GM23338 (cell line): ENCODE measurements at places on chromosomes 3 and 15. TPM values are rescaled to one million over a fixed set of nuclear protein-coding genes. Genes with fewer than 3 reads are reported as not detected.
A peak's percentile ranks its signal among the peaks of the same experiment; 100 is the strongest.

DNA sequence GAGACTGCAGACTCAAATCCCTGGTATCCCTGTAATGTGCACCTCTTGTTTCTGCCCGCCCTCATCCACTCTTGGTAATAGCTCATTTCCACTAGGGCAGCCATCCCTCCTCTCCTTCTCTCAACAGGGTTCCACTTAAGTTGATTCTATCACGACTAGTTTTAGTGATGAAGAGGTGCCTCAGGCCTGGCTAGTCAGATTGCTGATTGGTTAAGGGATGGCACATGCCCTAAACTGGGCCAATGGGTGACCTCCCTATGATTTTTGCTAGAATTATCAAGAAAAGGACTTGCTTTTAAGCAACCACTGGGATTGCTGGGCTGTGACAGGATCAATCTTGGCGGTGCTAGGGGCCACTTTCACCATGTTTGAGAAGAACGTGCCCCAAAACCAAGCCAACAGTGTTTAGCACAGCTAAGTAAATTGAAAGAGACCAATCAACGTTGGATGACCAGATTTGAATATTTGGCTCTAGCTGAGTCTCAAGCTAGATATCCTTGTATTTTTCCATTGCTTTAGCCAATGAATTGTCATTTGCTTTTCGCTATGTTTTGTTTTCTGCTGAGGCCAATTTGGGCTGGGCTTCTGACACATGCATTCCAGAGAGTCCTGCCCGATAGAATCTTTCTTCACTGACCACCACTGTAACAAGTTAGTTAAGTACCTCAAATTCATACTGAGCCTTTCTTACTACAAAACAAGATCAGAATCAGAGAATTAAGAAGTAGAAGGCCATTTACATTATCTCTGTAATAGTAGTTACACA lies 131.0 kb downstream of the PDZRN3 start:
- H3K27me3 ChIP-seq: no peaks in the 10 kb centered on the region
- H3K36me3 ChIP-seq: no peaks in the 10 kb centered on the region
- H3K27ac ChIP-seq: no peak overlapping the region
- DNase-seq: no peak
- H3K4me3 ChIP-seq: no peak overlapping the region

Gene TGM5
- not detected in 2 replicates for total RNA-seq

- no peaks in the 10 kb centered on the region for H3K4me1 ChIP-seq
- H3K27ac ChIP-seq: no peak overlapping the region
- H3K27me3 ChIP-seq: no peaks in the 10 kb centered on the region
- DNase-seq: no peak
- no peaks in the 10 kb centered on the region for H3K36me3 ChIP-seq
These were observed 523.9 kb upstream of the AGTR1 start for GRCh38 chr3:148173851-148174250.

DNA sequence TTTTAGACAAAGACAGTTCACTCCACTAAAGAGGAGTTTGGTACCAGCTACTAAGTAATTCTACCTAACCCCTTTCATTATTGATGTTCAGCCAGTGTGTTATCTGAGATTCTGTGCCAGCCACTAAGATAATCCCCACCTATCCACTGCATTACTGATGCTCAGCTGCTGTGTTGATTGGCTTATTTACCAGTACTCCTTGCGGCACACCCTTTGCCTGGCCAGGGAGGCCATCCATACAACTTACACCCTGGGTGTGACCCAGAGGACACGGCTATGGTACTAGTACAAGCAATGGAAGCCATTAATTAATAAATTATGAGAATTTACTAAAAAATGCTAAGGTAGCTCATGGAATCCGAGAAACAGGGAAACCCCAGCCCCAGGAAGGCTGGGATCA lies 290.7 kb upstream of the CTNNB1 start:
- no peak for DNase-seq
- H3K36me3 ChIP-seq: no peaks in the 10 kb centered on the region
- H3K27ac ChIP-seq: no peak overlapping the region
- H3K27me3 ChIP-seq: no peaks in the 10 kb centered on the region
- peak overlapping the region; percentile 59 for H3K4me3 ChIP-seq

DNA sequence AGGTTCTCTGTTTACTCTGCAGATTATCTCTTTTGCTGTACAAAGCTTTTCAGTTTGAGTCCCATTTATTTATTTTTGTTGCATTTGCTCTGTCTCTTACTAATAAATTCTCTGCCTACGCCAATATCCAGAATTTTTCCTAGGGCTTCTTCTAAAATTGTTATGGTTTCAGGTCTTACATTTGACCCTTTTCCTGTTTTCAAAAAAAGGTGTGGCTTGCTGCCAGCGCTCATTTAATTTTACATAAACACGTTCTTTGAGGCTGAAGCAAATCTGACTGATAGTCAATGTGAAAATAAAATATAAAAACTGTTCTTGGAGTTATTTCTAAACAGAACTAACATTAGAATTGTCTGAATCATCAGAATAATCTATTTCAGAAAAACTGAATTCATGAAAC lies 32.1 kb downstream of the DCBLD2 start:
- no peaks in the 10 kb centered on the region; the same call in 1 of the 2 replicates for H3K36me3 ChIP-seq
- DNase-seq: no peak
- no peak overlapping the region for H3K4me3 ChIP-seq
- H3K27ac ChIP-seq: no peak overlapping the region
- no peaks in the 10 kb centered on the region for H3K4me1 ChIP-seq

- peaks cover 13% of the 10 kb centered on the region; the same call in 1 of the 2 replicates for H3K27me3 ChIP-seq
- H3K27ac ChIP-seq: peak within 1 kb of the TSS; percentile 79
- peak within 1 kb of the TSS; percentile 45 for H3K4me3 ChIP-seq
- DNase-seq: peak; percentile 86
These were observed at the start of gene PRICKLE2 for GRCh38 chr3:64224826-64225610. TSS of gene PRICKLE2 (minus strand) at chr3:64225466. CDS start at chr3:64198927, 26,539 bp downstream.

DNA sequence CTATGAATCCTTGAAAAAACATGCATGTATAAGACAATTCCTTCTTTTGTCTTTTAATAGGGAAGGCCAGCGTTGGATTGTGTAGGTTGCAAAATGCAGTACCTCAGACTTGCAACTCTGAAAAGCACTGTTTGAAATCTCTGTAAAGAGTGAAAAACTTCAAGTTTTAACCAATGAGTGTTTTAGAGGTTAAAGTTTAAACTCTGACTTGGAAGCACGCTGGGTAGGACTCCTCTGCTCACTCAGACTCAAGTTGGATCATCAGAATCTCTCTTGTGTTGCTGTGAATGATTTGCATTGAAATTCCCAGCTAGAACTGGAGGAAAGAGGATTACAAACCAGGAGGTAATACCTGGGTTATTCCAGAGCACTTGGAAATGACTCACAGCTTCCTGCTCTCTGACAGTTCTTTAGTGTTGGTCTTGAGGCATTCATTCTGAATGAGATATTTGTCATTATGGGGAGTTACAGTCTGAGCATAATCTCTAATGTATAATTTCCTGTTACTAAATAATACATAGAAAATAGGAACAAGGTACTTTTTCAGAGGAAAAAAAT lies 49.1 kb downstream of the PLS1 start:
- H3K27ac ChIP-seq: no peak overlapping the region; the same call in 1 of the 2 replicates
- DNase-seq: no peak
- H3K4me1 ChIP-seq: peaks cover 22% of the 10 kb centered on the region
- no peaks in the 10 kb centered on the region for H3K36me3 ChIP-seq
- H3K4me3 ChIP-seq: no peak overlapping the region

DNA sequence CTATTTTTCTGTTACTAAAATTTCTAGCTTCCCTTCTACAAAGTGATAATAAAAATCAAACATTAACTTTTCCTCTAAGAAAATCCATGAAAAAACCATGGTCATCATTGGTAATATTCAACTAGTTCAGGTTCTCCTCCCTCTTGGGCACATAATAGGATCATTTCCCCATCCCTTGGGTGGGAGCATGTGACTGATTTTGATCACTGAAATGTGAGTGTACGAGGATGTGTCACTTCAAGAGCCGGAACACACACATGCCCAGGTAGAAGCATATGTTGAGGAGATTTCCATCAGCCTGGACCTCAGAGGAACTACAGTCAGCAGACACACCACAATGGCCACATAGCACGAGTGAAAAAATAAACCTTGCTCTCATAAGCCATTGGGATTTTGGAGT lies 36.1 kb downstream of the AP3S2 start:
- no peaks in the 10 kb centered on the region for H3K27me3 ChIP-seq
- no peak overlapping the region for H3K4me3 ChIP-seq
- H3K36me3 ChIP-seq: peaks cover 2% of the 10 kb centered on the region
- no peak overlapping the region for H3K27ac ChIP-seq
- H3K4me1 ChIP-seq: no peaks in the 10 kb centered on the region

- H3K4me3 ChIP-seq: no peak overlapping the region
- no peak for DNase-seq
- H3K4me1 ChIP-seq: no peaks in the 10 kb centered on the region
- H3K36me3 ChIP-seq: no peaks in the 10 kb centered on the region
- no peak overlapping the region for H3K27ac ChIP-seq
These were observed 234.7 kb upstream of the ZPLD1 start for GRCh38 chr3:102200126-102200525.

GRCh38 chr3:120798346-120798745 lies 55.8 kb downstream of the GTF2E1 start:
- H3K4me1 ChIP-seq: peaks cover 16% of the 10 kb centered on the region
- H3K27me3 ChIP-seq: no peaks in the 10 kb centered on the region
- H3K36me3 ChIP-seq: no peaks in the 10 kb centered on the region

- H3K4me1 ChIP-seq: peaks cover 38% of the 10 kb centered on the region
- no peak overlapping the region for H3K27ac ChIP-seq
- no peak overlapping the region for H3K4me3 ChIP-seq
- no peak for DNase-seq
- H3K27me3 ChIP-seq: peaks cover 3% of the 10 kb centered on the region; the same call in 1 of the 2 replicates
These were observed 42.9 kb downstream of the IGSF11 start for GRCh38 chr3:118991775-118992174.

Gene IGF2BP2
- 84.5 and 87.4 TPM in 2 replicates for total RNA-seq

Gene FRMD4B
- total RNA-seq: 6.4 and 8.6 TPM in 2 replicates

- H3K4me3 ChIP-seq: no peak overlapping the region
- no peaks in the 10 kb centered on the region for H3K4me1 ChIP-seq
- no peak for DNase-seq
These were observed 31.8 kb downstream of the SLC7A14 start for GRCh38 chr3:170553788-170554757.

GRCh38 chr3:129413687-129414506 lies 14.5 kb downstream of the EFCAB12 start:
- no peaks in the 10 kb centered on the region for H3K27me3 ChIP-seq
- H3K36me3 ChIP-seq: no peaks in the 10 kb centered on the region
- DNase-seq: no peak
- H3K27ac ChIP-seq: no peak overlapping the region

Gene AQP9
- not detected in 2 replicates for total RNA-seq

Gene IQCF5
- total RNA-seq: not detected in 2 replicates

- H3K27me3 ChIP-seq: no peaks in the 10 kb centered on the region
- DNase-seq: no peak
- H3K4me1 ChIP-seq: no peaks in the 10 kb centered on the region
- no peaks in the 10 kb centered on the region for H3K36me3 ChIP-seq
- H3K4me3 ChIP-seq: no peak overlapping the region
These were observed 137.9 kb downstream of the SSR3 start for GRCh38 chr3:156416846-156417558.

DNA sequence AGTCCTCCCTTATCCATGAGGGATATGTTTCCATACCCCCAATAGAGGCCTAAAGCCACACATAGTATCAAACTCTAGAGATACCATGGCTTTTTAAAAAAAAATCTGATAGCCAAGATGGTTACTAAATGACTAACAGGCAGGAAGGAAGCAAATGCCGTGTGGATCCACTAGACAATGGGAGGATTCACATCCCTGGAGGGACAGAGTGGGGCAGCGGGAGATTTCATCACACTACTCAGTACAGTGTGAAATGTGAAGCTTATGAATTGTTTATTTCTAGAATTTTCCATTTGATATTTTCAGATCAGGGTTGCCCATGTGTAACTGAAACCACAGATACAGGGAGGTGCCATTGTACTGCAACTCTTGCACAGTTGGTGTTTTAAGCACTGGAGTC lies 826.6 kb downstream of the SQOR start:
- no peaks in the 10 kb centered on the region; the same call in 1 of the 2 replicates for H3K36me3 ChIP-seq
- H3K27me3 ChIP-seq: no peaks in the 10 kb centered on the region
- no peak for DNase-seq
- H3K4me1 ChIP-seq: peaks cover 23% of the 10 kb centered on the region
- no peak overlapping the region for H3K4me3 ChIP-seq
- H3K27ac ChIP-seq: no peak overlapping the region

GRCh38 chr15:89749951-89750559 lies 994 bp downstream of the MESP1 start:
- peak overlapping the region; percentile 69 for H3K4me3 ChIP-seq
- H3K4me1 ChIP-seq: peaks cover 31% of the 10 kb centered on the region
- DNase-seq: no peak
- H3K27me3 ChIP-seq: peaks cover 85% of the 10 kb centered on the region
- no peak overlapping the region for H3K27ac ChIP-seq

Gene GLDN
- total RNA-seq: 1.2 and 1.5 TPM in 2 replicates

- DNase-seq: peak; percentile 75
- H3K4me3 ChIP-seq: peak overlapping the region; percentile 8; the same call in 1 of the 2 replicates
- H3K27ac ChIP-seq: peak overlapping the region; percentile 99
- no peaks in the 10 kb centered on the region for H3K27me3 ChIP-seq
- H3K4me1 ChIP-seq: peaks cover 37% of the 10 kb centered on the region
These were observed 86.7 kb upstream of the LIMD1 start for GRCh38 chr3:45507820-45508317.

DNA sequence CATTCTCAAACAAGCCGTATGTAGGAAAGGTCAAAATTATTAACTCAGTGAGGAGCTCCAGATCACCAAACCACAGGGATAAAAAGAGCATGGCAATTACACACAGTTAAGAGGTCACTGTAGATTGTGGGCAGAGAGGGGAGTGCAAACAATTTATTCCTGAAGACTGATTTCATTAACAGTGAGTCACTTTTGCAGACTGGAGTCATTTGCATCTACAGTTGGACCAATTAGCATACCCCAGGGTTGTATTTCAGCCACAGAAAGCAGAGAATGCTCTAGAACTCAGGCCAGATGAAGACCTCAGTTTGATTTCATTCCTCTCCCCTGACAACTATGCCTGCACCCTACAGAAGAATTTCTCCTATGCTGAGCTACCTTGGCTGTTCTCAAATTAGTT lies 40.1 kb downstream of the SETMAR start:
- no peak overlapping the region for H3K4me3 ChIP-seq
- no peak for DNase-seq
- no peaks in the 10 kb centered on the region for H3K36me3 ChIP-seq
- H3K27me3 ChIP-seq: no peaks in the 10 kb centered on the region
- H3K27ac ChIP-seq: no peak overlapping the region

GRCh38 chr3:186117521-186118134 lies 8.7 kb upstream of the ETV5 start:
- no peak overlapping the region for H3K4me3 ChIP-seq
- H3K36me3 ChIP-seq: no peaks in the 10 kb centered on the region
- H3K4me1 ChIP-seq: peaks cover 27% of the 10 kb centered on the region
- H3K27ac ChIP-seq: no peak overlapping the region
- H3K27me3 ChIP-seq: peaks cover 39% of the 10 kb centered on the region

Gene NPAP1
- 0.24 and 0.47 TPM in 2 replicates for total RNA-seq

DNA sequence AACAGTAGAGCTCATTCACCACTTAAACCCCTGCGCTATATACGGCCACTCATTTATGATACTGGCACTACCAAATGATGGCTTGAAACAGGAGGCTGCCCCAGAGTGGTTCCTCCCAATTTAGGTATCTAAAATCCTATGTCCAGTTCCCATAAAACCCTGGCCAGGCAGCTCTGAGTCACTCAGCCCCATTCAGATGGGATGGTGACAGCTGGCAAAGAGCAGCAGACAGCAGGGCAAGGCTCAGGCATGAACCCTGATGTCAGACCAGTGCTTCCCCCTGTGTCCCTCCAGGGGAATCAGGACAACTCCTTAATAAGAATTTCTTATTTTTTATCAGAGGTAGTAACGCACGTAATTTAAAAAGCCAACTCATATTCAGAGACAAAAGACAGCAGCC lies 77.2 kb upstream of the RNU6-1 start:
- no peak for DNase-seq
- no peaks in the 10 kb centered on the region for H3K27me3 ChIP-seq
- no peak overlapping the region for H3K27ac ChIP-seq
- H3K36me3 ChIP-seq: peaks cover 3% of the 10 kb centered on the region; the same call in 1 of the 2 replicates
- peaks cover 26% of the 10 kb centered on the region for H3K4me1 ChIP-seq
- no peak overlapping the region for H3K4me3 ChIP-seq
